ENCODE measurements at places on chromosomes 13 and 19. TPM values are rescaled to one million over a fixed set of nuclear protein-coding genes. Genes with fewer than 3 reads are reported as not detected.

ERICH4 gene
- total RNA-seq = not detected

ZNF730 gene
- 8.5 TPM for total RNA-seq

ZNF793 gene
- 29.7 TPM for total RNA-seq

PABPC3 gene
- total RNA-seq = 0.29 TPM

PLK5 gene
- 0.38 TPM for total RNA-seq

GRCh38 chr19:48367855-48368254 lies 3.7 kb downstream of the SYNGR4 start:
- no peak for DNase-seq

DNA sequence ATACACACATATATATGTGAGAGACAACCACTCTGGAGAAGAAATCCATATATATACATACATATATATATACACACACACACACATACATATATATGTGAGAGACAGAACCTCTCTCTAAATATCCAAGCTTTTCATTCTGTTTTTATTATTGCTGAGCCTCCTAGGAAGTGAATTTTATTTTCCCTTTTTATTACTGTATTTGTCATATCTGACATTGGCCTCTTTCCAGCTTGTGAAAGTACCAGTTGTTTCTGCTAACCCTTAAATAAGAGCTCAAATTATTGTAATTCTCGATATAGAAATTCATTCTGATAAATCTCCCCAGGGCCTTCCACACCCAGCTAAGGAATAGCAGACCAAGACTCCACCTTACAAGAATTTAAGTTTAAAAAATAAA lies 81.0 kb downstream of the NUFIP1 start:
- DNase-seq = no peak

- DNase-seq = no peak
Measured at GRCh38 chr13:73063166-73063565, 4.4 kb downstream of the KLF5 start.

DNA sequence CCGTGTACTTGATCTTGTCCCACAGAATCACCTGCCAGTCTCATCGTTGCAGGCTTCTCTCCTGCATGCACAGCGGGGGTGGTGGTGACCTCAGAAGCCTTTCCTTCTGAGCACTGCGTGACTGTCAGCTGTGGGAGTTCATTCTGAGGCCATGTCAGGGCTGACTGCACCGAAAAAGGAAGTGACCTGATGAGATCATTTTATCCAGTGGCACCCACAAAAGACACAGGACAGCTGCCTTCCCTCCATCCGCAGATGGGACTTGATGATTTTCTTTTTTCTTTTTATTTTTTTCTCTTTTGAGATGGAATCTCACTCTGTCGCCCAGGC lies 89.7 kb downstream of the RAB20 start:
- no peak for DNase-seq

- DNase-seq = no peak
Measured at GRCh38 chr13:46662690-46663089, 109.7 kb downstream of the LRCH1 start.

DNA sequence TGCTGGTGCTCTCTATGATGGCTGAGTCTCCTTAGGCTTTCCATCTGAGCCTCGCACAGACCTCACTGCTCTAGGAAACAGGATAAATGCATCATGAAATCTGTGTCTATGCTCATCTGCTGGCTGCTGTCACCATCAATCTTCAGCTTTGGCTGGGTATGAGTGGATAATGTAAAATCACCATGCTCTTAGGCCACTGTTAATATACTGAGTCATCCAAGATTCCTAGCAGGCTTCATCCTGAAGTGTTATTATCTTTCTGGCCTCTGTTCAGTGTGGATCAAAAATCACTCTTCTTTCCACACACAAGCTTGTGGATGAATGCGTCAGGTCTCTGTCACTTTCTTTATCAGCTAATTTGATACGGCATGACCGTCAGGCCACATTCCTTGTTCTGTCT lies 317.4 kb downstream of the NALCN start:
- DNase-seq = no peak

- DNase-seq = no peak
Measured at GRCh38 chr19:17510220-17510993, 1.0 kb upstream of the PGLS start.

DNA sequence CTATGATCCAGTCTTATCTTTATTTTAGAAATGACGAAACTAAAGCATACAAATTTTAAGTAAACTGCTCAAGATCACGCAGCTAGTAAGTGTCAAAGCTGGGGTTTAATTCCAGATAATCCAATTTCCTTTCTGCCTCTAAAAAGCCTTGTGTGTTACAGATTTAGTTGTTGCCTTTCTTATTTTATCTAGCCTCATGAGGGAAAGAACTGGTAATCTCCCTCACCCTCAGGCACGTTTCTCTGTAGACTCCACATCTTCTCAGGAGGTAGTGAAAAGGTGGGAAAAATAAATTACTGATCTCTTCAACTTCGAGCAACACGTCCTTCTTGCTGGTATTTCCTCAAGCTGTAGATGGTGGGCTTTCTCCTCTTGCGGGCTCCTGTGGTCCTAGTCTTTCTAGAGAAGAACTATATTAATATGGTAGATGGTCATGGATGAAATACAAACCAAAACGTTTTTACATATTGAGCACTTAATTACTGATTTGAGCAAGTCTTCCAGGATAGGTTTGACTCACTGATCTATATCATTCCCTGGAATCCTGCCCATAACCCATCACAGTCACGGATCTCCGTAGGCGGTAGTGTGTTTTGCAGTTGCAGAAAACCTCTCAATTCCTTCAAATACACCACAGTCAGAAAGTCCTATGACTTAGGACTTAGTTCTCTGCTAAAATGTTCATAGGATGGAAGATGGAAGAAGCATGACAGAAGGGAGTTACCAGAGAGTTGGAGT lies 519.5 kb downstream of the DCT start:
- DNase-seq = no peak

DNA sequence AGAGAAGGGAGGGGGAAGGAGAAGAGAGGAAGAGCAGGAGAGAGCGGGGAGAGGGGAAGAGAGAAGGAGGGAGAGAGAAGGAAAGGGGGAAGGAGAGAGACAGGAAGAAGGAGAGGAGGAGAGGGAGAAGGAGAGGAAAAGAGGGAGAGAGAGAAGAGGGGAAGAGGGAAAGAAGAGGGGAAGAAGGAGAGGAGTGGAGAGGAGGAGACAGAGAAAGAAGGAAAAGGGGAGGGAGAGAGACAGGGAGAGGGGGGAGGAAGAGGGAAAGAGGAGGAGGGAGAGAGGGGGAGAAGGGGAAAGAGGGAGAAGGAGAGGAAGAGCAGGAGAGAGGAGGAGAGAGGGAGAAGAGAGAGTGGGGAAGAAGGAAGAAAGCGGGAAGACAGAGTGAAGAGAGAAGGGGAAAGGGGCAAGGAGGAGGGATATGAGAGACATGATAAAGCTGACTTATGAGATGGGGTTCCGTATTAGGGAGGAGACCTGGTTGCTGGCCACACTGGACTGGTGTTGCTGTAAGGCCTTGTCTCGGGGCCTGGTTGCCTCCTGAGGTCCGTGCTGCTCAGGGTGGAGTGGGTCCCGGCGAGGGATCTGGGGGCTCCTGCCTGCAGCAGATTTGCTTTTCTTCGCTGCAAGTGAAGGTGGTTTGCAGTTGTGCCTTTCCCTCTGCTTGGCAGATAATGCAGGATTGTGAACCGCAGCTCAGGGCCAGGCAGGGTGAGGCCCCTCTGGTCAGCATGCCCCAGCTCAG lies 139.5 kb downstream of the TEX29 start:
- no peak for DNase-seq

DNA sequence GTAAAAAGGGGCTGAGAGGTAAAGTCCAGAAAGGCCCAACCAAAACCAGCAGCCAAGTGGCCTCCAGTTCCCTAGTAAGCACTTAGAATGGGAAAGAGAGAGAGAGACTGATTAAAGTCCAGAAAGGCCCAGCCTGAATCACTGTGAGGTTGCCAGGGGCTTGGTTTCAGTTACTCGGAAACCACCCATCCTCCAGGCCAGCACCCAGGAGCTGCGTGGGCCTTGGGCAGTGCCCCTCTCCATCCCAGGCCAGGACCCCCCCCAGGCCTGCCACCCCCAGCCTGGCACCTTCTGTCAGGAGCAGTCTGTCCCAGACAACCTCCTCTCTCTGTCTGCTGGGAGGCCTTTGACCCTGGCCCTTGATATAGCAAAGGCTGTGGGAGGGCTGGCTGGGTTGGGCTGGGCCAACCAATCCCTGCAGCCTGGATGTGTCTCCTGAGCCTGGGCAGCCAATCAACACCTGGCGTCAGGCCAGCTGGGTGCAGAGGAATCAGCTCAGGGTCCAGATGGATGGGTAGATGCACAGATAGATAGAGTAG lies at the start of gene CYP4F2:
TSS of gene CYP4F2 (minus strand) at position 337 of the 539 bp plus-strand sequence. CDS start 463 bp downstream, outside the sequence.
- DNase-seq = no peak

- no peak for DNase-seq
Measured at GRCh38 chr13:31207661-31208552, 8.1 kb downstream of the B3GLCT start.

DNA sequence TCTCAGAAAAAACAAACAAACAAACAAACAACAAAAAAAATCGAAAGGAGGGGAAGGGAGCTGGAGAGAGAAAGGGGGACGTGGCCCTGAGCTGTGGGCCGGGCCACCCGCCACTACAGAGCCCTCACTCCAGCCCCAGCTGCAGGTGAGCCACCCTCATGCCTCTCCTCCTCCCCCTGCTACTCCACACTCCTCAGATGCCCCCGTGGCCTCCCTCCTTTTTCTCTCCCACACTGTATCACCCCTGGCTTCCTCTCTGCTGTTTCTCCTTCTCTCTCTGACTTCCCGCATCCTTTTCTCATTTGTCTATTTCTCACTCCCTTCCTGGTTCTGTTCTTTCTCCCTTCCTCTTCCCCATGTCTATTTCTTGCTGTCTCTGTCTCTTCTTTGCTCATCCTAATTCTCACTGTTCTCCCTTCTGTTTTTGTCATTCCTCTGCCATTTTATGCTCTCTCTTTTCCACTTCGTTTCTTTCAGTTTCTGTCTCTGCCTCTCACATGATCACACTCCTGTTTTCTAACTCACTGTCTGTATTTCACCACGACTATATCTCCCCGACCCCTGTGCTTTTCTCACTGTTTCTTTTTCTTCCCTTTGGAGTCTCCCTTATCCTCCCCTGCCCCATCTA lies 2.7 kb downstream of the KLK2 start:
- DNase-seq = no peak

GRCh38 chr13:45332831-45333219 lies 8.2 kb downstream of the TPT1 start:
- DNase-seq = no peak

- no peak for DNase-seq
Measured at GRCh38 chr19:10422046-10422461, 1.7 kb downstream of the PDE4A start.

All from mesothelial cell of epicardium (in vitro differentiated cells).